ENCODE measurements at places on chromosomes 16 and 17.
A peak's percentile ranks its signal among the peaks of the same experiment; 100 is the strongest.

DNA sequence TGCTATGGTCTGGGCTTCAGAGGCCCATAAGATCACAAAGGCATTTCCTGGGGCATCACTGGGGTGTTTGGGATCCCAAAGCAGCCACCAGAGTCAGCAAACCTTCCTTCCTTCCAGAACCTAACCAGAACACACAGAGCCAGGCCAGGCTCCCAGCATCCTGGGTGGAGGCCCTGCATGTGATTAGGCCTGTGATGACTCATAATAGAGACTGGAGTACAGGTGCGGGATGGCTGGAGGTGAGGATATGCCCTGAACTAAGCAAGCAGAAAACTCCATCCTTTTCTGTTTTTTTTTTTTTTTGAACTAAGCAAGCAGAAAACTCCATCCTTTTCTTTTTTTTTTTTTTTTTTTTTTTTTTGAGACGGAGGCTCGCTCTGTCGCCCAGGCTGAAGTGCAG lies 17.7 kb upstream of the GFOD2 start:
- no peak for DNase-seq

DNA sequence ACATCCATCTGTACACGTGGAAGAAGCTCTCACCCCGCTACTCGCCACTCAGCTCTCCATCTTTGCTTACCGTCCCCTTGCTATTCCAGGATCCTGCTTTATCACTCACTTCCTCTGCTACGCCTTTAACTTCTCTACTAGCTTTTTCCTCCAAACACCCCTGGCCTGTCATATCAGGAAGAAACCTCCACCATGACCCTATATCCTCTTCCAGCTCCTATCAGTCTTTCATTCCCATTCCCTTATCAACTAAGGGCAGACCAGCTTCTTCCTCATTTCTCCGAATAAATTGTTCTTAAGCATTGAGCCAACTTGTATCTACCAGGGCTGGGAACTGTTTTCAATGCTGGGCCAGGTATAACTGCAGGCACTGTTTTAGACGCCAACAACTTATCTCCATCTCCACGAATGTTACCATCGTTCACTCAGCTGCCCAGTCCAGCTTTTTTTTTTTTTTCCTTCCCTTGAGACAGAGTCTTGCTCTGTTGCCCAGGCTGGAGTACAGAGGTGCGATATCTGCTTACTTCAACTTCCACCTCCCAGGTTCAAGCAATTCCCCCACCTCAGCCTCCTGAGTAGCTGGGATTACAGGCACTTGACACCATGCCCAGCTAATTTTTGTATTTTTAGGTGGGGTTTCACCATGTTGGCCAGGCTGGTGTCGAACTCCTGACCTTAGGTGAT lies 4.3 kb downstream of the IQCK start:
- DNase-seq: no peak

- peak; percentile 9 for DNase-seq
These were observed 111.7 kb downstream of the MAP2K6 start for GRCh38 chr17:69525920-69526841.

DNA sequence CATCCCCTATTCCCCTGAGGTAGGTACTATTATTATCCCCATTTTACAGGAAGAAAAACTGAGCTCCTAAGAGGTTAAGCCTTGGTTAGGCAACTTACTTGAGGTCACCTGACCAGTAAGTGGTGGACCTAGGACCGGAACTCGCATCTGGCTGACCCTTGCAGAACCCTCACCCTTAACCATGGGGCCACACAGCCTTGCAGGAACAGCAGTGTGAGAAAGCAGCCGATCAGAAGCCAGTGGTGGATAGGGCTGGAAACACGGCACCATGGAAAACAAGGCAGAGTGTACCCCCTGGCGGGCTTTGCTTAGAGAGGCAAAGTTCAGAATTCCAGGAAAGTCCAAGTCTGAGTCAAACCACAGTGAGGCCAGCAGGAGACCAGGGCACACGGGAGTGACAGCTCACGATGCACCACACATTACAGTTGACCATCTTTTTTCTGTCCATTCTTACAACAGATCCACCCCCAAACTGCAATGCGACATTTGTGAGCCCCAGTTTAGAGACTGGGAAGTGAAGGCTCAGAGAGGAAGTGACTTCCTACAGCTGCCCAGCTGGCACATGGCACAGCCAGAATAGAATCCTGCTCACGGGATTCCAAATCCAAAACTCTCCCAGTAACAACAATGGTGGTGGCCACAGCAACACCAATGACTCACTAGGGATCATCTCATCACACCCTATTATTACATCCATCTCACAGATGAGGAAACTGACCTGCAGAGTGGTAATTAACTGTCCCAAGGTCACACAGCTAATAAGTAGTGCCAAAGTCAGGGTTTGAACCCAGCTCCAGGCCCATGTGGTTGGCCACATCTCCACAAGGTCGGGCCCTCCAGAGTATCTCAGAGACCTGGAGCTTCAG lies 20.3 kb downstream of the KIFC3 start:
- no peak for DNase-seq

- no peak for DNase-seq
These were observed 54.4 kb downstream of the MPRIP start for GRCh38 chr17:17096438-17097178.

GRCh38 chr16:684071-684794 lies at the start of gene JMJD8:
Gene JMJD8, minus strand, starts transcription at chr16:684334. Its CDS starts 15 bp downstream, at chr16:684319.
- peak; percentile 95 for DNase-seq

GRCh38 chr17:61250335-61250890 lies 149.2 kb upstream of the TBX2 start:
- peak; percentile 19 for DNase-seq

- DNase-seq: no peak
These were observed 12.3 kb downstream of the UBE2G1 start for GRCh38 chr17:4354206-4354605.

DNA sequence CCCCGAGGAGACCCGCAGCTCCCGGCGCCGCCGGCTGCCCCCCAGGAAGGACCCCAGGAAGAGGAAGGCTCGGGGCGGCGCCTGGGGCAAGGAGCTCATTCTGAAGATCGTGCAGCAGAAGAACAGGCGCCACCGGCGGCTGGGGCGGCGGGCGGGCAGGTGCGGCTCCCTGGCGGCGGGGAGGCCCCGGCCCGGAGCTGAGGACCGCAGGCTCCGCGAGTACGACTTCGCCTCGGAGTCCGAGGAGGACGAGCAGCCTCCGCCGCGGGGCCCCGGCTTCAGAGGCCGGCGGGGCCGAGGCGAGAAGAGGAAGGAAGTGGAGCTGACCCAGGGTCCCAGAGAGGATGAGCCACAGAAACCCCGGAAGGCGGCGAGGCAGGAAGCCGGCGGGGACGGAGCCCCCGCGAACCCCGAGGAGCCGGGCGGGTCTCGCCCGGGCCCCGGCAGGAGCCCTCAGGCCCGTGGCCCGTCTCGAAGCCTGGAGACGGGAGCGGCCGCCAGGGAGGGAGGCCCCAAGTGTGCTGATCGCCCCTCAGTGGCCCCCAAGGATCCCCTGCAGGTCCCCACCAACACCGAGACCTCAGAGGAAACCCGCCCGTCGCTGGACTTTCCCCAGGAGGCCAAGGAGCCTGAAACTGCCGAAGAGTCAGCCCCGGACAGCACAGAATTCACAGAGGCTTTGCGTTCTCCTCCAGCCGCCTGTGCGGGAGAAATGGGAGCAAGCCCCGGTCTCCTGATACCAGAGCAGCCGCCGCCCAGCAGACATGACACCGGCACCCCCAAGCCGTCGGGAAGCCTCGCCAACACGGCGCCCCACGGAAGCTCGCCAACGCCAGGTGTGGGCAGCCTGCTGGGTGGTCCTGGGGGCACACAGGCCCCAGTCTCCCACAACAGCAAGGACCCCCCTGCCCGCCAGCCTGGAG lies 22.3 kb upstream of the ZFPM1 start:
- peak; percentile 13 for DNase-seq

DNA sequence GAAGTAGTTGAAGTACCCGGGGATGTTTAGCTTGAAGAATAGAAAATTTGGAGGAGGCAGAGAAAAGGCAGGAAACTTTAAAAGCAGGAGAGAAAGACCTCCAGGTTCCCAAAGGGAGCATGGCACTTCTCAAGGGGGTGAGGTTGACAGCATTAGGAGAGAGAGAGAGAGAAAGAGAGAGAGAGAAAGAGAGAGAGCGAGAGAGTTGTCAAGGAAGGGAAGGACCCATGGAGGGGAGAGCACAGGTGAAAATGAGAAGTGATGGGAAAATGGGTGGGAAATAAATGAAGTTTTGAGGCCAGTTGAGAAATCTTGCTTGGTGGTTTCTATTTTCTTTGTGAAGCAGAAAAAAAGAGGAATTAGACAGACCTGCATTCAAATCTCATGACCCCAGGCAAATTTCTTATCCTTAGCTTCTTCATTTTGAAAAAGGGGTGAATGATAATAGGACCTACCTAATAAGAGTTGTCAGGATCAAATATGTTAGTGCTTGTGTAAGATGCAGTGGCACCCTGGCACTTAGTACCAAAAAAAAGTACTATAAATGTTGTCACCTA lies 24.0 kb downstream of the PRKCB start:
- no peak for DNase-seq

- DNase-seq: no peak
These were observed 18.9 kb downstream of the RARA start for GRCh38 chr17:40327735-40328385.

DNA sequence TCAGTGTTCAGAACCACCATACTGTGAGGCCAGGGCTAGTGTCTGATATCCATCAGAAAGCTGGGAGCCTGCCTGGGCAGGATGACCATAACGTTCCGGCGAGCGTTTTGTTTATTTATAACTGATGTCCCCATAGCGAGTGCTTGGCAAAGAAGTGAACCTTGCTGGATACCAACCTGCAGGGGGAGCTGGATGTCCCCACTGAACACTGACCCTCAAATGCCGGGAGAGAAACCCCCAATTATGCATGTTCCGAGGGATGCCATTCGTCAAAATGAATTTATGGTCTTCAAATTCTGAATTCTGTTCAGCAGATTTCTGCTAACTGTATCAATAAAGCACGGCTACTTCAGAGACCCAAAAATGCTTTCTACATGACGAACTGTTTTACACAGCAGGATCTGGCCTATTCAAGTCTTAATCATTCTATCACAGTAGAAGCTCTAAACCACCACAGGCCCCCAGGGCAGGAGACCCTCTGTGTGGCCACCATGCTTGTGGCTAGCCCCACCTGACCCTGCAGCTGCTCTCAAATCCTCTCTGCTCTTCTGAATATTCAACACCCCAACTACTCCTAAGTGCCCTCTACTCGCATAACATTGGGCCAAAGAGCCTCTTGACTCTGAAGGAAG lies 15.2 kb downstream of the MED24 start:
- DNase-seq: no peak

Data from T-helper 2 cell (primary cell).